ENCODE measurements at places on chromosomes 2 and 18.

- no peak for DNase-seq
Observed at GRCh38 chr2:173940208-173941020, 24.8 kb downstream of the SP3 start.

DNA sequence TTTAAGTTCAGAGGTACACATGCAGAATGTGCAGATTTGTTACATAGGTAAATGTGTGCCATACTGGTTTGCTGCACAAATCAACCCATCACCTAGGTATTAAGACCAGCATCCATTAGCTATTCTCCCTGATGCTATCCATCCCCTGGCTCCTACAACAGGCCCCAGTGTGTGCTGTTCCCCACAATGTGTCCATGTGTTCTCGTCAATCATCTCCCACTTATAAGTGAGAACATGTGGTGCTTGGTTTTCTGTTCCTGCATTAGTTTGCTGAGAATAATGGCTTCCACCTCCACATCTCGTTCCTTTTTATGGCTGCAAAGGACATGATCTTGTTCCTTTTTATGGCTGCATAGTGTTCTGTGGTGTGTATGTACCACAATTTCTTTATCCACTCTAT is 75.8 kb downstream of the SUCLG1 start:
- DNase-seq: no peak

DNA sequence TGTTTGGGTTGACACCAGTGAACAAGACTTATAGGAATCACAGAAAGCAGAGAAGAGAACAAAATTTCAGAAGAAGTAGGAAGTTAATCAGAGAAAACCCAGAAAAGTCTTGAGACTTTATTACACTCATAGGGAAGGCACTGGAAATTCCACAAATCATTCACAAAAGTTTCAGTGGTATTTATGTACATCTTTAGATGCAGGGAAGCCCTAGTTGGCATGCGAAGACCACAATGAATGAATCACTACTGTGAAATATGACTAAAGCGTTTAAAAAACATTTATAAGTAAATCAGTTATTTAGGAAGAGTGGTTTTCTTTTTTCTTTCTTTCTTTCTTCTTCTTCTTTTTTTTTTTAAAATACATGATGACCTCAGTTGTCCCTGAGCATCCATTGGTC is 105.1 kb downstream of the NUP35 start:
- no peak for DNase-seq

DNA sequence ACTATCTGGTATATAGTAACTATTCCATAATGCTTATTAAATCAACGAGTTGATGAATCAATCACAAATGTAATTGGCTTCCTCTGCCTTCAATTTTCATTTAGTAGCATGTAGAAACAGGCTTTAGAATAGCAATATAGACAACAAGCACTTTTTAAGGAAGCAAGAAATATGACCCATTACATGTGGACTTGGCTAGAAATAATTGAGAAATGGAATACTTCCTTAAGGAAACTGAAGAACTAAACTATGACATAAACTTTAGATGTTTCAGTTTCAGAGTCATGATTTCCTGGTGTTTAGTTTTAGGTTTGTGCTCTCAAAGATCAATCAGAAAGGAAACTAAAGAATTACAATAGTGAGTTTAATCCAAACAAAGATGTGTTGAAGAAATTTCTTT is 443.8 kb downstream of the MBD2 start:
- DNase-seq: no peak

GRCh38 chr2:184452907-184453306 is 145.4 kb upstream of the ZNF804A start:
- no peak for DNase-seq

DNA sequence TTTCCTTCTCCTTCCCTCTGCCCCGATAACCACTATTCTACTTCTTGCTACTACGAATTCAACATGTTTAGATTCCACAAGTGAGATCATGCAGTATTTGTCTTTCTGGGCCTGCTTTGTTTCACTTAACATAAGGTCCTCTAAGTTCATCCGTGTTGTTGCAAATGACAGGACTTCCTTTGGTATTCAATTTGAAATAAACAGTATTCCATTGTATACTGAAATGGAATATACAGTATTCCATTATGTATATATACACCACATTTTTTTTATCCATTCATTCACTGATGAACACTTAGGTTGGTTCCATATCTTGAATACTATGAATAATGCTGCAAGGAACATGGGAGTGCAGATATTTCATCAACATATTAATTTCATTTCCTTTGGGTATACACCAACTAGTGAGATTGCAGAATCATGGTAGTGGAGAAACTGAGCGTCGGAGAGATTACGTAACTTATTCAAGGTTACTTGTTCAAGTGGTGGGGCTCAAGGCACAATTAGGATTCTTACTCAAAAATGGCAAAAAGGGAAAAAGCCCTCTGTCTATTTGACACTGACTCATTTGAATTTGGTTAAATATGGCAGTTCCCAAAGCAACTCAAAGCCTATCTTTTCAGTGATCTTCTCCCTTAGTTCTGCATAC is 85.1 kb downstream of the CHN1 start:
- DNase-seq: no peak

GRCh38 chr2:52536929-52537460 is 1230.6 kb upstream of the CHAC2 start:
- no peak for DNase-seq

- DNase-seq: no peak
Observed at GRCh38 chr2:66443186-66443978, 8.5 kb downstream of the MEIS1 start.

GRCh38 chr2:201926067-201926466 is 107.6 kb upstream of the FZD7 start:
- DNase-seq: no peak

GRCh38 chr18:13987956-13988355 is 72.6 kb upstream of the MC2R start:
- no peak for DNase-seq

DNA sequence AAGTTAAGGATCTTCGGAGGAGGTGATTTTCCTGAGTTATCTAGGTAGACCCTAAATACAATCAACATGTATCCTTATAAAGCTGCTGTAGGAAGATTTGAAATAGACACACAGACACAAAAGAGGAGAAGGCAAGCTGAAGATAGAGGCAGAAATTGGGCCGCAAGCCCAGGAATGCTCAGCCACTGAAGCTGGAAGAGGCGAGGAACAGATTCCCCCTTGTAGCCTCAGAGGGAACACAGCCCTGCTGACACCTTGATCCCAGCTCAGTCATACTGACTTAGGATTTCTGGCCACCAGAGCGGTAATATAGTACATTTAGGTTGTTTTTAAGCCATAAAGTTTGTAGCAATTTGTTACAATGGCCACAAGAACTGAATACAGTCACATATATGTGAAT is 90.9 kb downstream of the ETAA1 start:
- no peak for DNase-seq

DNA sequence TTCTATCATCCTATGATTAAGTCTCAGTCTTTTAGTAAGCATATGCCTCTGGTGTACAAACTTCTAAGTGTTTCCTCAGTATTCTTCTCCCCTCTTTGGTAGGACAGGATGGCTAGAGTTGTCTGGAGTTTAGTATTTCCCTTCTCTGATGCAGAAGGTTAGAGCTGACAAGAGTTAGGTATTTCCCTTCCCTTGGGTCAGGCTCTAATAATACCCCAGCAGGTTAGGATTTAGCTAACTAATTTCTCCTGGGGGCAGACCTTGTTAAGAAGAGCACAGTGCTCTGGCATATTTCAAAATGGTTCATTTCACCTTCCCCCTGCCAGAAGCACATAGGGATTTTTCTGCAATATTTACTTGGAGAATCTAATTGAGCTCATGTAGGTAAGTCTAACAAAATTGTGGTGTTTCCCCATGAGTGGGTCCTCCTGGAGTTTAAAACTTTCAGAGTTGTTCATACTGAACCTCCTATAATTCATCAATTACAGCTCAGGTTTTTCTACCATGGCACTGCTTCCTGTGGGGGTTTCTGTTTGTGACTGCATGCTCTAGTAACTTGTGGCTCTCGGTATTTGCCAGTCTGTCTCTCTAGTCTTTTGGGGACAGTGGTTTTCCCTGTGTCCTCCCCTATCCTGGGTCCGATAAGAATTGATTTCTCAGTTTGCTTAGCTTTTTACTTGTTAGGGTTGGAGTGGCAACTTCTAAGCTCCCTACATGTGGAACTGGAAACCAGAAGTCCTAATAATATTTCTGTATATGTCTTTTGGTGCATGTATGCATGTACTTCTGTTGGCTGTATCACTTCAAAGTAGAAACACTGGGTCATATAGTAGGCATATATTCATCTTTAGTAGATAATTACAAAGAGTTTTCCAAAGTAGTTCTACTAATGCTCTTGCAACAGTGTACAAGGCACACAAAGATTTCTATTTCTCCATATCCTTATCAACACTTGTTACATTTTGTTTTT is 77.7 kb downstream of the GDF7 start:
- DNase-seq: no peak

DNA sequence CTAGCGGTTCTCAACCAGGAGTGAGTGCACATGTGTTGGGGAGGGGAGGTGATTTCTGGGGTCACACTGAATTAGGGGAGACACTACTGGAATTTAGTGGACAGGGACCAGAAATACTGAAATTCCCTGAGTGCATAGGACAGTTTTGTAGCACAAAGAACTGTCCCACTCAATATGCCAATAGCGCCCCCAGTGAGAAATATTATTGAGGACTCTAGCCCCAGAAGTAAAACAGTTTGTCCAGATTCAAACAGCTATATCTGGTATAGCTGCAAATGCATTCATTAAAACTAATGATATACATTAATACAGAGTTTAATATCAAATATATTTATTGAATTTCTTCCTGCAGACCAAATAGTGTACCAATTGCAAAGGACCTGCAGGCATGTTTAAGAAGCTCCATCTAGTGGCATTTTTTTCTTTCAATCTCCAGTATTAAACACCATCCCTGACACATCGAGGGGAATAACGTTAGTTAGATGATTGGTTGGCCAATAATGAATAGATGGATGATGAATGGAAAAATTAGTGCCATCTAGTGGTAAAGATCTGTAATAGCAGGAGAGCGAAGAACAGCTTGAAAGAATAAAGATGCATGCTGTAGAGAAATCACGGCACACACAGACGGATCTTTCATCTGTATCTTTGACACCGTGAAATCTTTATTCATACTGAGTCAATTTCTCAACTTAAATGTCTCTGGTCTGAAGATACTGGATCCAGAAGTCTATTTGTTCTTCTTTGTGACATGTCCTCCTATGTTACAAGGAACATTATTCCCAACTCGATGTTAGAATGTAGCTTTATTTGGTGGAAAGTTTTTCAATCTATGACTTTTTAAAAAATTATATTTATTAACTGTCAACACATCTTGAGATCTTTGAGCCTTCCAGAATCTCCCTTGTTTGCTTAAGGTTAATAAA is 62.5 kb downstream of the DHRS9 start:
- peak; percentile 53 for DNase-seq

GRCh38 chr2:149039213-149039724 is 770 bp downstream of the LYPD6B start:
- no peak for DNase-seq

DNA sequence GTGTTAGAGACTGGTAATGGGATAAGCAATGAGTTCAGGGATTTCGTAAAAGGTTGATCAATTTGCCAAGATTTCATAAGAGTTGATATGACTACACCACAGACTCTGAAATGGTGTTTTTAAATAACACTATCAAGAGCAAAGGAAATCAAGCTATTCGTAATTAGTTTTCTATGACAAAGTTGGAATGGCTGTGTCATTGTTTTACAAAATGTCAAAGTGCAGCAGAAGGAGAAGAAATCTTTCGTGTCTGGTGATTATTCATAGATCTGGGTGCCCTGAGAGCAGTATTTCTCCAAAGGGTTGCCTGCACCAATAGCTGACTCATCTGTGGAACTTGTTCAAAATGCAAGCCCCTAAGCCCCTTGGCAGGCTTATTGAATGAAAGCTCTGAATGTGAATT is 70.1 kb downstream of the NABP1 start:
- DNase-seq: no peak

- peak; percentile 80 for DNase-seq
Observed at GRCh38 chr18:31203096-31203793, 40.6 kb upstream of the DSC1 start.

DNA sequence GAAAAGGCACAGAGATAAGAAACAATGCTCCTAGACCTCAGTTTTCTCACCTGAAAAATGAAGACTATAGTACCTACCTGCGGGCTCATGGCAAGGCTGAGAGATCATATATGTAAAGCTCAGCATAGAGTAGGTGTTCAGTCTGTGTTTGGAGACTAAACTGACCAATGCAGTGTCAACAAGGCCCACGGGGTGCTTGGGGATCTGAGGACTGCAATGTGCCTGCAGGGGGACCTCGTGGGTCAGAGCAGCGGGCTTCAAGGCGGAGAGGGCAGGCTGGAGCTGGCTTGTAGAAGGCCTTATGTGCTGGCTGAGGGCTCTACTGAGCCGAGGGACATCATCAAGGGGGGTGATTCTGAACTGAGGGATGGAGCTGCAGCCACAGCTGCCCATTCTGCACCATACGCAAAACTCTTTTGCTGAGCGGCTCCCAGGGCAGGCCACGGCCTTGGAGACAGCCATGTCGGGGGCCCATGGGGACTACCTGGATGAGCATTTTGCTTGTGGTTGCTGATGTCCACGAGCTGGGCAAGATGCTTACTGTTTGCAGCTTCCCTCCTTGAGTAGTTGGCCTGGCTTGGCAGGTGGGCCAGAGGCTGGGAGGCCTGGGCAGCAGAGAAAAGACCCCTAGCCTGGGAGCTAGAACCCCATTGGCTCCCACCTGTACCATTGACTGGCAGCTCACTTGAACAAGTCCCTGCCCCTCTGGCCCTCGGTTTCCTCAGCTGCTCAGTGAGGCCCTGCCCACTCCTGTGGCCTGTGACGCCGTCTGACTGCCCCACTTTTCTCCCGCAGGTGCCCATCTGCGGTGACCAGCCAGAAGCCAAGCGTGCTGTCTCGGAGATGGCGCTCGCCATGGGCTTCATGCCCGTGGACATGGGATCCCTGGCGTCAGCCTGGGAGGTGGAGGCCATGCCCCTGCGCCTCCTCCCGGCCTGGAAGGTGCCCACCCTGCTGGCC is 23.5 kb downstream of the STEAP3 start:
- DNase-seq: no peak

DNA sequence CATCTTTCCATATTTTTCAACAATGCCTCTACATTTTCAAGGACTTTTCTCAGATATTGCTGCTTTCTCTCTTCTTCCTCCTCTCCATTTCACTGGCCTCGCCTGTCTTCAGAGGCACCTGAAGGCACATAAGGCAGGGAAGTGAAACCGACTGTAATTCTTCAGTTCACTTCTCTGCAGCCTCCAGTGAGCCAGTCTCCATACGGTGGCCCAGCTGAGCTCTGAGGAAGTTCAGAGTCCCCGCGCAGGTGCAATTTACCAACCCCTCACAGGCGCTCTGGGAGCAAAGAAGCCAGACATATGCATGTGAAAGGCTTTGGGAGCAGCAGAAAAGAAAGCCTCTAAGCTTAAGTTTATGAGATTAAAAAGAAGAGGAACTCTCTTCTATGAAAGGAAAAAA is 12.4 kb downstream of the KLHL14 start:
- no peak for DNase-seq
